Kidney glomerular epithelial cell (primary cell): ENCODE measurements at places on chromosomes 11 and 22.

- DNase-seq, result no peak
These were observed 5.8 kb downstream of the SSH3 start for GRCh38 chr11:67309166-67309565.

- no peak for DNase-seq
These were observed 261.4 kb downstream of the KCNA4 start for GRCh38 chr11:29755474-29755873.

DNA sequence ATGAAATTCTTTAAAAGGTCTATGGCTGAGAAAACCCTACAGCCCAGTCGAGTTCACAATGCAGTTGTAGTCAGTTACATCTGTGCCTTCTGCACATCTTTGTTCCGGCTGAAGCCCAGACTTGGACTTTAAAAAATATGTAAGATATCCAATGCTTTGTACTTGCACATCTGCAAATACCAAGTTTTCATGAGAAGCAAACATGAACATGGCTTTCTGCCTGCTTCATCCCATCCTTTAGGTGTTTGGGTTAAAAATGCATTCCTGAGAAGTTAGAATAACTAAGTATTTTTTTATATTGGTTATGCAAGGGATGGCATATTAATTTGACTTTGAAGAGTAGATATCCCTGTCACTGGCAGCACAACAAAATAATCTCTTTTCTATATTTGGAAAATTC, 528.4 kb downstream of the METTL15 start:
- DNase-seq, result no peak

GRCh38 chr22:42717197-42717928, 3.3 kb downstream of the A4GALT start:
- peak; percentile 25 for DNase-seq

DNA sequence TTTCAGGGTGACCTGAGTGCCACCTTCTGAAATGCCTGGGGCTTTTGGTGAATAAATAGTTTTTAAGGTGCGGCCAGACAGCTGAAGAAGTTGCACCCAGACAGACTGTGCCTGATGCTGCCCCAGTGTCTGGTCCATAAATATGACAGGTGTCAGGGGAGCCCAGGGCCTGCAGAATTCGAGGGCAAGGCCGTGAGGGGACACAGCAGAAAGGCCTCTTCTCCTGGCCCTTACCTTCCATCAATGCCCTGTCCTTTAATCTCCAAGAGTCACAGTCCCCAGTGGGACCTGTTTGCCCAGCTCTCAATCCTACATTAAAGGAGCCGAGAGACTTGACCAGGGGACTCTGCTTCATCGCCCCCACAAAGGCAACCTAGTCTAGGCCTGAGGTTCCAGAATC, 45.7 kb downstream of the NAT10 start:
- DNase-seq, result no peak

GRCh38 chr22:31616315-31616980, 45.6 kb downstream of the PISD start:
- DNase-seq, result no peak

DNA sequence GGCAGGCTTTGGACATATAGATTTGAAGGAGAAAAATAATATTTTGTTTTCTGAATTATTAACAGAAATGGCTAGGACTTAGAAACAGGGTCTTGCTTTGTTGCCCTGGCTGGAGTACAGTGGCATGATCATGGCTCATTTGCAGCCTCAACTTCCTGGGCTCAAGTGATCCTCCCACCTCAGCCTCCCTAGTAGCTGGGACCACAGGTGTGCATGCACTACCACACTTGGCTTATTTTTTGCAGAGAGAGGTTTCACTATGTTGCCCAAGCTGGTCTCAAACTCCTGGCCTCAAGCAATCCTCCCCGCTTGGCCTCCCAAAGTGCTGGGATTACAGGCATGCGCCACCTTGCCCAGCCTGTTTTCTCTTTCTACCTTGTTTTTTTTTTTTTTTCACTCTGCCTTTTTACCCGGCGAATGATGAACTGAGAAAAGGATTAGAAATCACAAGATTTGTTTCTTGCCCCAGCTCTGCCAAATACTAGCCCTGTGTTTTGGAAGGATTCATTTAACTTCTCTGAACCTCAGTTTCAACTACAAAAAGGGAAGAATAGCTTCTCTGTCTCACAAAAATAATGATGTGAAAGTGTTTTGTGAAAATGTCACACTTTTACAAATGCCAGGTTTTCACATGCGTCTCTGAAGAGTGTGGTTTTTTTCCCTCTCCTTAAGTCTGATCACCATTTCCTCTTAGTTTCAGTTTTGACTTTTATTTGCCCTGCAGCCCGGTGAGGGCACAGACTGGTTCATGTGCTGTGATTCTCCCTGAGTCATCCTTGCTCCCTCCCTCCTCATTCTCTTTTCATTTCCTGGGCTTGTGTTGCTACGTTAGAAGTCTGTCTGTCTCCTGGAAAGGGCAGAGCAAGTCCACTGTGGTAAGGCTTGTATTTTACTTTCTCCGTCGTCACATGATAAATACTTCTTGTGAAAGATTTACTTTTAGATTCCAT, 67.7 kb downstream of the BCL2L13 start:
- DNase-seq, result peak; percentile 99

GRCh38 chr22:49666146-49666809, 161.4 kb downstream of the BRD1 start:
- no peak for DNase-seq

GRCh38 chr11:112364962-112365481, 104.4 kb upstream of the PLET1 start:
- DNase-seq, result no peak

DNA sequence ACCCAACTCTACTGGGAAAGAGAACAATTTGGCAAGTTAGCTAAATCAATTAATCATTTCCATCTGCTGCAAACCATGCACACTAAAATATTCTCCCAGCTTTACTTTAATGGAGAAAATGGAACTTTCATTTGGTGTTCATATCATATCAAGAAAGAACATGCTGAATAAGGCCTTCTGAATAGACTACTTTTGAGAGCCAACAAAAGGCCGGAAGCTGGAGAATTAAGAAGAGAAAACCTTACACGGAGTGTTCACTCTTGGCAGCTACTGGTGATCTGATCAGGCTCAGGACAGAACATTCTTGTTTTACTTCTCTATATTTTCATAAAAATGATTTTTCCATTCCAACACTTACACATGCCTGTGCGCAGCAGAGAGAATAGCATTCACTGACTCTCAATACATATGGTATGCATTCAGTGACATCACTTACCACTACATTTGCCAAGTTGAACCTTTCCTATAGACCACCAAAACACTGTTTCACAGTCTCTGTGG, 165.3 kb downstream of the TTC28 start:
- DNase-seq, result no peak

GRCh38 chr22:31393893-31394292, 5.5 kb upstream of the DRG1 start:
- no peak for DNase-seq

DNA sequence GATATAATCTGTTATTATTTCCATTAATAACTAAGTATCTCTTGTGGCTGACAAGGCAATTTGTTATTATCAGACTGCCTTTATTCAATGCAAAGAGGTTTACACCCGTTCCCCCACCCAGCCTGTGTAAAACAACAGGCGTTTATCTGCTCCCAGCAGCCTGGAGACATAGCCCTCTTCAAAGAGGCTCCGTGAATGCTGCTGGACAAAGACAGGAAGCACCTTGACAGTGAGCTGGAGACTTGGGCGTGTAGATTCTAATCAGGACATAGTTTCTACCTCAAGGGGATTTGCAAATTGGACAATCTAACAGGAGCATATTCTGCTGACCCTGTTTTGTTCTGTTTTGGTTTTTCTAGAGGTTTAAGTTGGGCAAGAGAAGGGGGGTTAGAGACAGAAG, 733.0 kb upstream of the KIRREL3 start:
- no peak for DNase-seq

GRCh38 chr22:26568207-26568706, 21.7 kb downstream of the TPST2 start:
- DNase-seq, result no peak

GRCh38 chr11:14698771-14699170, 55.2 kb downstream of the PDE3B start:
- DNase-seq, result no peak

- DNase-seq, result peak; percentile 50
These were observed 11.4 kb downstream of the AASDHPPT start for GRCh38 chr11:106088896-106089295.

DNA sequence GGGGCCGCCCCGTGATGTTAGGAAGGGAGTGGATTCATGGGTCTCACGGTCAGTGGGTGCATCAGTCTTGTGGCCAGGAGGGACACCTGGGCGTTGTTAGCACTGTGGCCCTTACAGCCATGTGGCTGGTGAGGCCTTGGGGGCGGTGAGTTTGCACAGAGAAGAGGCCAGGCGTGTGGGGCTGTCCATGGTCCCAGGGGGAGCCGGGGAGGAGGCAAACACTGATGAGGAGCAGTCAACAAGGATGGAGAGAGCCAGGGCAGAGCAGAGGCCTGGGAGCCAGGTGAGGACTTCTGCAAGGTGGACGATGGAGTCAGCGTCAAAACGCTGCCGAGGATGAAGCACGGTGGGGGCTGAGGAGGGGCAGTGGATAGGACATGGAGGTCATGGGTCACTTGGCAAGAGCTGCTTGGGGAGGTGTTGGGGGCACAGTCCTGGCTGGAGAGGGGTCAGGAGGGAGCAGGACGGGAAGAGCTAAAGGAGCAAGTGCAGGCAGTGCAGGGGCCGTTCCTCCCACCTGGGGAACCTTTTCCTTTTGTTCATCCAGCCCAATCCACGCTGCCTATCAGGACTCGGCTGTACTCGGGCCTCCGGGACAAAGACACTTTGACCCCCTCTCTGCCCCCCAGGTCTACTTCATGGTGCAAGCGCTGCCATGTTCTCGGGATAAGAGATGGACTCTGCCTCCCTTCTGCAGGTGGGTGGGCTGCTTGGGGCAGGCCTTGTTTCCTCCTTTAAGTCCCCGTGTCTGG, 801.1 kb downstream of the TBC1D22A start:
- no peak for DNase-seq

GRCh38 chr11:776561-777287, 563 bp downstream of the GATD1 start:
- DNase-seq, result no peak

- no peak for DNase-seq
These were observed 27.1 kb upstream of the MRGPRX2 start for GRCh38 chr11:19087658-19088057.

DNA sequence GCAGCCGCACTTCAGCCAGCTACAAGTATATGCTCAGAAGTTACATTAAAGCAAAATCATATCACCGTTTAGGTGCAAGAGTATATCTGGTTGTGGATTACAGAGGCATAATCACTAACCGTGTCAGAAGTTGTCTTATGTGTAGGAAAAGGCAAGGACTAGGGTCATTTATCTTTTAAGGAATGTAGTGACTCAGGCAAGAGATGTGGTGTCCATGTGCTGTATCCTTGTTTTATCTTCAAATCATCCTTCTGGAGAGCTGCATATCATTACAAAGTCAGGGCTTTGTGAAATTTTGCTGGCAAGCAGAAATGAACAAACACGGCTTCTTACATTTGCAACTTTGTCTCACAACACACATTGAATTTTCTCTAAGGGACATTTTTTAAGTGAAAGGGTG, 12.7 kb upstream of the CHORDC1 start:
- no peak for DNase-seq
